ENCODE measurements at places on chromosomes 1 and 21.
A peak's percentile ranks its signal among the peaks of the same experiment; 100 is the strongest.

DNA sequence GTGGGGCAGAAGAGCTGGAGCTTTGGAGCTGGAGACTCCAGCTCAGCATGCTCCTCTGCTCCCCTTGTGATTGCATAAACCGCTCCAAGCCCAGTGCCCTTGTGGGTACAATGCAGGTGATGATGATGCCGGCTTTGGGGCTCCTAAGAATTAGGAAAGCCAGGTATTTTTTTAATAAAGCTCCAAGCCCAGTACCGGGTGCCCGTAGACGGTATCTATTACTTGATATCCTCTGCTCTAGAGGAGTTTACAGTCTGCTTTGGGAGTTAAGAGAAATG, 27.2 kb downstream of the TENT5C start:
- DNase-seq: no peak

GRCh38 chr1:82486468-82486867, 685.7 kb downstream of the ADGRL2 start:
- DNase-seq: no peak

DNA sequence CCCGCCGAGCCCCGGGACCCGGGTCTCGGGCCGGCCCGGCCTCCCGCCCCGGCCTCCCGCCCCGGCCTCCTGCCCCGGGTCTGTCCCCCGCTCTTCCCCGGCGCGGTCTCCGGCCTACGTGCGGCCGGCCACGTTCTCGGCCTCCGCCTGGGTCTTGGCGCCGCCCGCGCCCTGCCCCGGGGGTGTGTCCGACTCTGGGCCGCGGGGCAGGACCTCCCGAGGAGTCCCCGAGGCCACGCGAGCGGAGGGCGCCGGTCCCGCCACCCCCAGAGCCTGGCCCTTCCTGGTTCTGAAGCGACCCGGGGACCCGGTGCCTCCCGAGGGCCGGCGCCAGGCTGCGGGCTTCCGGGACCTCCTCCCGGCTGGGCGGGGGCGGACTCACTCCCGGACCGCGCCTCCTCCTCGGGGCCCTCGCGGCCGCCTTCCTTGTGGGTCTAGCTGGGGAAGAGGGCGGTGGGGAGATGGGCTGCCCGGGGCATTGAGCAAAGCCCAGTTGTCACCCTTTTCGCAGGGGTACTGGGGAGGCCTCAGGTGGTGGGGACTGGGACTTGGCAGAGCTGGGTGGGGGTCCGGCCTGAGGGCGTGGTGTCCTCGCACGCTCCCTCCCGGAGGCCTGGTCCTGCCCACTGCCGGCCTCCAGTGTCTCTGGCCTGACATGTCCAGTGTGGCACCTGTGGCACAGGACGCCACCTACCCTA, 558 bp downstream of the PFKL start:
- peak; percentile 64 for DNase-seq

DNA sequence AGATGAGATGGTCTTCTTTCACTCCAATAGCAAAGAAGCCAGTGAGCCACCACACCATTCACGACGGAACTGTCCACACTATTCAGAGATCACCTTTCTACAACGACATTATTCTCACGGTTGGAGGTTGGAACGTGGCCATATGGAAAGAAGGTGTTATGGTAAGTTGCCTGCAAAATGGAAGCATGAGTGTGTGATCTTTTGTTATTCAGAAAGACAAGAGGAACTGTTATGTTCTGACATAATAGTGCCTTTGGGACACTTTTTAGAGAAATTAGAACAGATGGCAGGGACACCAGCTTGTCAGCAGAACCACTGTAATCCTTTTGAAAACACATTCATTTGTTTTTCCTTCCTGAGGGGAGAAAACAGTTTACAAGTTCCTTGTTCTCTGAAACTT, 75.8 kb upstream of the MCOLN3 start:
- no peak for DNase-seq

GRCh38 chr1:207818971-207819451, 67.2 kb downstream of the CD46 start:
- no peak for DNase-seq

- DNase-seq: no peak
Measured at GRCh38 chr1:82517586-82517985, 716.9 kb downstream of the ADGRL2 start.

DNA sequence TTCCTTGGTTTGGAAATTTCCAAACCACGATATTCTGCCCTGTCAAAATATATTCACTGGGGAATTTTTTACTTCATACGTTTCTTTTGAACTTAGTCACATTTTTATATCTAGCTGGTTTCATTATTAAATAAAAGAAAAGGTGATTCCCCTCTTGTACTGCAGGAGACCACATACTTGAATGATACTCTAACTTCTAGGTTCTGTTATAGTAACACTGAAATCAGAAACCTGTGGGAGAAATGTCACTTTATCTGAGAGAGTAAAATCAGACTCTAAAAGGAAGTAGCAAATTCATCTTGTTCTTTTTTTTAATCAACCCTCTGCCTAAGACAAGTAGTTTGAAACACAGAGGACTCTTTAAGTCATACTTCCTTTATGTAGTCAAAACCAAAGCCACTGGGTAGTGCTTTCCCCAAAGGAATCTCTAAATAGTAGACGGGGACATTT, 34.4 kb downstream of the MRPL39 start:
- DNase-seq: peak; percentile 64

DNA sequence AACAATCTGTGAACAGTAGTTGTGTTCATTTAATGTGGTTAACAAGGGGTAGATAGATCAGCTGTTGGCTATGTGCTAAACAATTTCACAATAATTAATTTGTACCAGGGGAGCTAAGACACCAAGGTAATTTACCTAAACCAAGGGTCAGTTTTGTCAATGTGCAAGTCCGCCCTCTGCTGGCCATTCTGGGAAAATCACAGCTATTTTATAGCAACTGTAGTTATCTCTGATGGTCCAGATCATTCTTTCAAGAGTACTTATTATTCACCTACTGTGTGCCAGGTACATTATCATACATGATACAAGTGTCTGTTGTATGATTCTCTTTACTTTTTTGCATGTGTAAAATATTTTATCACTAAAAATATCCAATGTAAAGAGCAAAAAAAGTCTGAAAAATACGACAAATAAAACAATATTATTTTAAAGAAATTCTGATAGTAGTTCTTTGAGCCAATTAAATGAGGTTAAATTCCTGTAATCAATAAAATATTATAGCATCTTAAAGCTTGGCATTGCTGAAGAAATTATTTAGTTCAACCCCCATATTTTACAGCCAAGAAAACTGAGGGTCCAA, 312.3 kb upstream of the FAM78B start:
- DNase-seq: peak; percentile 57

GRCh38 chr1:202274611-202275010, 67.1 kb downstream of the UBE2T start:
- peak; percentile 36 for DNase-seq

DNA sequence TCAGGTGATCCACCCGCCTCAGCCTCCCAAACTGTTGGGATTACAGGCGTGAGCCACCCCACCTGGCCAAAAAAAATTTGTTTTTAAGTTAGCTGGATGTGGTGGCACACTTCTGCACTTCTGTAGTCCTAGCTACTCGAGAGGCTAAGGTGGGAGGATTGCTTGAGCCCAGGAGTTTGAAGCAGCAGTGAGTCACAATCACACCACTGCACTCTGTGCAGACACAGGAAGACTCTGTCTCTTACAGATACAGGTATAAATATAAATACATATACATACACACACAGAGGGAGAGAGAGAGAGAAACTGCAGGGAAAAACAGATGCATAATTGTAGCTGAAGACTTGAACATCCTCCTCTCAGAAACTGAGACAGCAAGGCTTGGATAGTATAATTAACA, 34.8 kb upstream of the EPS15 start:
- DNase-seq: no peak

DNA sequence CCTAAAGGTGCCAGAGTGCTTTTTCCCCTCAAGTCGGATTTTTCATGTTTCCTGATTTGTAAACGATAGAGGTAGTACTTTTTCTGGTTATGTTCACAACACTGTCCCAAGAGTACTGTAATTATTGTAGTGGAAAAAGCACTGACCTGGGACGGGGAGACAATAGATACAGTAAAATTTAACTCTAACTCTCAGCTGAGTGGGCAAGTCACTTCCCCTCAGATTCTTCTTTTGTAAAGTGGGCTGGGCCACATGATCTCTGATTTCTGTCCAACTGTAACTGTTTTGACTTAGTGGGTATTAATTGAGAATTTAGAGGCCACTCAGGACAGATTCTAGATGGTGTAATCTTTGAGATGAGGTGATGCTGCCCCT, 19.1 kb downstream of the MARCKSL1 start:
- DNase-seq: no peak

DNA sequence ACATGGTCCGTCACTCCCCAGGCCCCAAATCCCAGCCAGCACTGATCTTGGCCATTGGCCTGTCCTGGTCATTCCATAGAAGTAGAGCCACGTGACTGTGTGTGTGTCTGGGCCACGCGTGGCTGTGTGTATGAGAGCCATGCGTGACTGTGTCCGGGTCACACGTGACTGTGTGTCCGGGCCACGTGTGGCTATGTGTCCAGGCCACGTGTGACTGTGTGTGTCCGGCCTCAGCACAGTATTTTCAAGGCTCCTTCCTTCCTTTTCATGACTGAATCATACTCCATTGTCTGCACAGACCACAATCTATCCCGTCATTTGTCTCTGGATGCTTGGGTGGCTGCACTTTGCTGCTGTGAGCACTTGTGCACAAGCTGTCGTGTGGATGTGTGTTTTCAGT, 67.4 kb downstream of the SKI start:
- no peak for DNase-seq

DNA sequence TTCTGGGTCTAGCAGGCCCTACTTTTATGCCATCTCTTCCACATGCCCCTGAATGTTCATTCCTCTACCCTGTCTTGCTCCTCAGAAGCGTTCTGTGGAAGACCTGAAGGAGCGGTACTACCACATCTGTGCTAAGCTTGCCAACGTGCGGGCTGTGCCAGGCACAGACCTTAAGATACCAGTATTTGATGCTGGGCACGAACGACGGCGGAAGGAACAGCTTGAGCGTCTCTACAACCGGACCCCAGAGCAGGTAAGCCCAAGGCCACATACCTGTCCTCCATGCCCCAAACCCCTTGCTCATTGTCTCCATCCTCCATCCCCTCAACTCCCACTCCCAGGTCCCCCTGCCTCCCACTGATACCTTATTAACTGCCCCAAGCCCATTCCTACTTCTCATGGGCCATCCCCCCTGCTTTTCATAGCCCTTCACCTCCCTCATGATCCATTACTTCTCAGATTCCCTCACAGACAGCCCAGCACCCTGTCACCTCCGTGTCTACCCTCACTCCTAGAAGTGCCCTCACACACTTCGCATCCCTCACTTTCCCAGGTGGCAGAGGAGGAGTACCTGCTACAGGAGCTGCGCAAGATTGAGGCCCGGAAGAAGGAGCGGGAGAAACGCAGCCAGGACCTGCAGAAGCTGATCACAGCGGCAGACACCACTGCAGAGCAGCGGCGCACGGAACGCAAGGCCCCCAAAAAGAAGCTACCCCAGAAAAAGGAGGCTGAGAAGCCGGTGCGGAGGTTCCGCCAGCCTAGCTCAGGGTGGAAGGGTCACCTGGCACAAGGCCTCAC, 5.4 kb downstream of the DMAP1 start:
- DNase-seq: no peak

DNA sequence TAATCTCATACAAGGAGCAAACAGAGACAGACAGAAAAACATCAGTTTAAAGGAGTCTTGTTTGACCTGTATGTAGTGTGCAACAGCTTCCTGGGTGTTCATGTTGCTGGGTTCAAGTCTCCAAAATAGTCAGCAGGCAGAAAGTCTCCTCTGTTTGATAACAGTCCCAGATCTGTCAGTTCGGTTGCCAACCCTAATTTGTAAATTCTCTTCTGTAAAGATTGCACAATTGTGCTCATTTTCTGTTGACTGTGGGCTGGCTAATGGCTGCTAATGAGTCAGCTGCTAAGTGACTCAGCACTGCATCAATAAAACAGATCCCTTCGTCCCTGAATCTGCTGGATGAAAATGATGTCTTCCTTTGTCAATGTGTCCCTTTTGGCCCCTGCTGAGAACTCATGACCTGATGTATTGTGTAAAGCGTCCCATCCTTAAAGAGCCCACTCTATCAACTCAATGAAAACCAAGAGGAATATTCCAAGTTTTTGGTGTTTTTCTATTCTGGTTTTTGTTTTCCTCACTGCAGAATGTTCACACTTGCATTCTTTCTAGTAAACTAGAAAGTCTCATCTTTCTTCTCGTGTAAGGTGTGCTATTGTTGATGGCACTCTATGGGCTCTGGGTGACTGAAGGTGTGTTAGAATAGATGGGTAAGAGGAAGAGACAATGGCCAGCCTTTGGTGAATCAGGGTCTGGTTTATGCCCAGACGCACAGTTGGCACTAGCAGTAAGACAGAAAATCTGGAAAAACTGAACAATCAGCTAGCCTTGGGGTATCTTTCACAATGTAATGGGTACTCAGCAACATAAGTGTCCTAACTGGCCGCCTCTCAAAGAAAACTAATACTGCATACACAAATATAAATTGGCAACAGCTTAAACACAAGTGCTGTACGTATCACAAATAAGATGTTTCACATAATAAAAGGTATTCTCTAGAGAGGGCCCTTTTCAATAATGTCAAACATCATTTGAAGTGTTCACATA, 75.1 kb upstream of the SIPA1L2 start:
- no peak for DNase-seq

GRCh38 chr1:222970711-222971110, 155.9 kb downstream of the DISP1 start:
- DNase-seq: no peak

GRCh38 chr1:68528243-68528642, 31.4 kb upstream of the DEPDC1 start:
- no peak for DNase-seq

DNA sequence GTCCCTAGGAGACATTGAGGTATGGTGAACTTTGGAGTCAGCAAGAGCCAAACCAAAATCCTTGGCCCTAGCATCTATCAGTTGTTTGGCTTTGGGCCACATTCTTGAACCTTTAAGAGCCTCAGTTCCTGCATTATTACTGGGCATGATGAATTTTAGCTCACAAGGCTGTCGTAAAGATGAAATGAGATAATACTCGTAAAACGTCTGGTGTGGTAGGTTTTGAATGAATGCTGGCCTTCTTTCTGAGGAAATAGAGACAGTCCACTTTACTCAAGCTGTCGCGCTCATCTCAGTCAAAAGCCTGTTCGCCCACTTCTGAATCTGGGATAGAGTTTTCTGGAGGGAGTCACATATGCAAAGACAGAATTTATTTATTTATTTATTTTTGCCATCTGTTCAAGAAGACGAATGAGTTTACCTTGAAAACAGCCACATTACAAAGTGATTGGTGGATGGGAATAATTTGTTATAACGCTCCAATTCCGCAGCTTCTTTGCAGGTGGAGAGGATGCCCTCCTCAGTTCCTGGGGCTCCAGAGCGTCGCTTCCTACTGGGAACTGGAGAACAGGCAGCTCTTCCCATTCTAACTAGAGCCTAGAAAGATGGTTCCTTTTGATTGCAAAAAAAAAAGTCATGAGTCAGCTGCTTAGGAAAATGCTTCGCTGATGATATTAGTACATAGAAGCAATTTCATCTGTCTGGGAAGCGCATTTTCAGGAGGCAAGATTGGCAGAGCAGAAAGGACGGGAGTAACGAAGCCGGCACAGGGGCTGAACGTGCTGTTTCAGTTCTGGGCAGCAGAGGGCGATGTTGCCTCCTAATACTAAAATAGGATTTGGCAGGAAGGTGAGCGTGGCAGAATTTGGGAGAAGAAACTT, 49.9 kb upstream of the CYP2J2 start:
- DNase-seq: peak; percentile 30

- no peak for DNase-seq
Measured at GRCh38 chr21:14487490-14488432, 58.4 kb downstream of the SAMSN1 start.

GRCh38 chr1:36166938-36167905, 11.3 kb downstream of the MAP7D1 start:
- no peak for DNase-seq
